ENCODE measurements at places on chromosomes 12 and 14.

GRCh38 chr12:29563636-29564035, 66.2 kb upstream of the OVCH1 start:
- no peak for DNase-seq

- DNase-seq, result no peak
Observed at GRCh38 chr12:49582850-49583249, 14.9 kb upstream of the MCRS1 start.

DNA sequence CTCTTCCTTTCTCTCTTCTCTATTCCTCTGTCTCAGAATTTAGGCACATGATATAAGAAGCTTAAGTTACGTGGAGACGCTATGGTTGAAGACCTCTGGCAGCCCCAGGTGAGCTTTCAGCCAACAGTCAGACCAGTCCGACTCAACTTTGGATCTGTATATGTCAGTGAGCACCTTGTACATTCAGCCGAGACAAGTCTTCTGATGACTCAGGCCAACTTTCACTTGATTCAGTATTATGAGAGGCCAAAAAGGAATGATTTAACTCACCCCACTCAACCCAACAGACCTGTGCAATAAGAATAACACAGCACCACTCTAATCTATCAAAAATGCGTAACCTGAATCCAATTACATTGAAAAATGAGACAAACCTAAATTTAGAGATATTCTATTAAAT, 47.5 kb upstream of the FOXG1 start:
- peak; percentile 24 for DNase-seq

DNA sequence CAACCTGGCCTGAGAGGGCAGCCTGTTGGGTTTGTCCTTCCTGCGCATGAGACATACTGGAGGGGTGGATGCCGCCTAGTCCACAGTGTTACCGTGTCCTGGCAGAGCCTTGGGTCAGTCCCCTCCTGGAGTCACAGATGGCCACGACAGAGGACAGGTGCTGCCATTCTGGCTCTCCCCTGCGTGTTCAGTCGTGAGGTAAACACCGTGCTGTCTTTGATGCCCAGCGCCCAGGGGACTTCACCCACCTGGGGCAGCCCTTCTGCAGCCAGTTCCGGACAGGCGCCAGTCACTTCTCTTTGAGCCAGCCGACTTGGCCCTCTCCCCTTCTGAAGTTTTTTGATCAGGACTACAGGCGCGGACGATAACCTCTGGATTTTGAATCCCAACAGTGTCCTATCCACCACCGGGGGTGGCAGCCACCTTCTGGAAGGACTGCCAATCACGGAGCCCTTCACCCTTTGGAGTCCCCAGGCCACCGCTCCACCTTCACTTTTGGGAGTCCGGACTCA, 933.0 kb downstream of the DIO2 start:
- DNase-seq, result no peak

GRCh38 chr14:51069055-51069454, 25.9 kb downstream of the TRIM9 start:
- no peak for DNase-seq

DNA sequence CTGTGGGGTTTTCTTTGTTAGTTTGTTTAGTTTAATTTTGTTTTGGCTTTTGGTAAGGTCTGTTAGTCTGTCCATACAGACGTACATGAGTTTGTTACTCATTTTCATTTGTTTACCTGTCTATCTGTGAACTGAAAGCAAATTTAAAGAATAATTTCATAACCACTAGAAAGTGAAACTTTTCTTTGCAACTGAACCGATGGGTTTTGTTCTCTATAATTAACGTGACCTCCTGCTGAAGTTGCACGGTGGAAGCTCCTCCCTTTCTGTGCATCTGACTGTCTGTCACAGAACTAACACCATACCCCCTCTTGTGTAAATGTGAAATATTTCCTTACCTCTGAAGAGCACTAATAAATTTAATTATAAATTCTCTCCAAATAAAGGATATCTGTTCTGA, 595.5 kb downstream of the GALC start:
- no peak for DNase-seq

DNA sequence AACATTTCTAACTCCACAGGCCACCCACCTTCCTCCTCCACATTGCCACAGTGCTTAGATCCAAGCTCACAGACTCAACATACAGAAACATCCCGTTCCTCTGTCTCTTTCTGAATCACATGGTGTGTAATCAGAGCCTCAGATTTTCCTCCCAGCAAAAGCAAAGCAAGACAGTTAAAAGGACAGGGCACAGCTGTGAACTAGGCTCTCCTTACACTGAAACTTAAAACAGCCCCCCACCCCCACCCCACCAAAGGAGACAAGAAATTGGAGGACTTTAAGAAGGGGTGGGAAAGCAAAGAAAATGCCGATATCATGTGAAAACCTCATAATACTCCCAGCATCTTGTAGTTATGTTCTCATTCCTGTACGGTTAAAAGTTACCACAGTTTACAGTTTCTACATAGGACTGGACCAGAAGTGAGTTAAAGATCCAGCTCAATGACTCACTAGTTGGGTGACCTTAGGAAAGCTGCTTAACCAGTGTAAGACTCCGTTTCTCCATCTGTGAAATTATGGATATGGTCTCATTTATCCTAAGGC, 4.8 kb downstream of the YBX3 start:
- peak; percentile 64 for DNase-seq

GRCh38 chr12:53049571-53050318, at the start of gene TNS2:
Gene TNS2 (plus strand): TSS chr12:53050065. CDS start chr12:53050186, 121 bp downstream.
- DNase-seq, result no peak

- no peak for DNase-seq
Observed at GRCh38 chr12:49646871-49647654, 23.7 kb downstream of the PRPF40B start.

DNA sequence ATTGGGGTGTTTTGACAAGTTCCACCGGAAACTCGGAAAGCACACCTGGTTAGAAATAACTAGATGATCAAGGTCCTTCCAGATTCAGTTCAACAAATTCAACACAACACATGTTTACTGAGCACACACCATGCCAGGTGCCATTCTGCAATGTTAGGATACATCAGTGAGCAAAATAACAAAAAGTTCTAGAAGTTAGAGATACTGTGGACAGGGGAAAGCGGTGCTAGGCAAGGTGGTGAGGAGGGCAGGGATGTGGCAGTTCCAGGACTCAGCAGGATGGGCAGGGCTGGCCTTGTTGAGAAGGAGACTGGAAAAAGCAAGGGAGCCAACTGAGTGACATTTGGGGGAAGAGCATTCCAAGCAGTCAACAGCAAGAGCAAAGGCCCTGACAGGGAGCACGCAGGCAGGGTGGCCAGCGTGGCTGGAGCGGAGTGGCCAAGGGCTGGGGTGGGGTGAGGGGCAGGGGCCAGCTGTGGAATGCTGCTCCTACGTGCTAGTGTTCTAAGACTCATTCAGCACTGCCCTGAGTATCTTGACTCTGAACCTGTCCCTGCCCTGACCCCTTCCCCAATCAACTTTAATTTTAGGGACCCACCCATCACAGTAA, 19.4 kb upstream of the FAIM2 start:
- no peak for DNase-seq

DNA sequence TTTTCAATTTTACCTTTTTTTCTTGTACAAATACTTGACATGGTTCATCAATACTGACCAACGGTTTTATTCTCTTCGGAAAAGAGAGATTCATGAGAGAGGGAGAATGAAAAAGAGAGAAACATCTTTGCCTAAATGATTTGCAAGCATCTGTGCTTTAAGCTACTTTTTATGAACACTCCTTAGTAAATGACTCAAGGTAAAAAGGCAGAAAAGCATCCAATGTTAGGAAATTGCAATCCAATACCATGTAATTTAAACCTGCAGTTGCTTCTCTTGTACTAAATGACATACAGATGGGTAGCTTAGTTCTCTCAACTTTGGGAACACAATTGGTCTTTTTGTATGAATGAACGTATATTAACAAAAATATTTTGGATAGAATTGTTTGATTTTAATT, 46.1 kb downstream of the MSRB3 start:
- DNase-seq, result no peak

DNA sequence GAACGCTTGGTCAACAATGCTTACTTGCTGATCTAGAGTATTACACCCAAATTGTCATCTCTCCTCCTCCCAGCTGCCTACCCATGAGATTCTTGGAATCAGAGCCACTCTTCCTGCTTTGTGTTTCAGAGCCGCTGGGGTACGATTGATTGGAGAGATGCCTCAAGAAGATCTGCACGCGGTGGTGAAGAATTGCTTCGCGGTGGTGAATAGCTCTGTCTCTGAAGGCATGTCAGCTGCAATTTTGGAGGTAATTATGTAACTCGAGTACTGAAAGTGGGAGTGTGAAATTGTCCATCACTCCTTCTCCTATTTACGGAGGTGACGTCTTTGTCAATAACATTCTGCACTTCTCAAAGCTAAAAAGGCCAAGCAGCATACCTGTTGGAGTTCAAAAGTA, 93.9 kb downstream of the GLT1D1 start:
- DNase-seq, result no peak

- no peak for DNase-seq
Observed at GRCh38 chr12:120367233-120367923, 1.6 kb downstream of the MSI1 start.

- no peak for DNase-seq
Observed at GRCh38 chr14:31592631-31593030, 31.4 kb downstream of the NUBPL start.

DNA sequence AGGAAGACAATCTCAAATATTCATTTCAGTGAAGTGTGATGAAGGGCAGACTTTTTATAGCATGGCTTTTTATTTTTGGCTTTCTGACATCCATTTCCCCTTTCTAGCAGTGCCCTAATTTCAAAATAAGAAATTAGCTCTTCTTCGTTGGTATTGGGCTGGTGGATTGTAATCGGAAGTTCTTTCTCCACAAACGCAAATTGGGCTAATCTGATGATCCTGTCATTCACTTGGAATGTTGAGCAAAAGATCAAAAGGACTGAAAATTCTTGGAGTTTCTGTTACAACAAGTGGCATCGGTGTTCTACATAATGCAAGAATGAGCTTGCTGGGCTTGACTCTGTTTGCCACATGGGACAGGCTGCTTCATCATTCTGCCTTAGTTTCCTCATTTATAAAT, 1182.8 kb downstream of the FLRT2 start:
- DNase-seq, result peak; percentile 44

DNA sequence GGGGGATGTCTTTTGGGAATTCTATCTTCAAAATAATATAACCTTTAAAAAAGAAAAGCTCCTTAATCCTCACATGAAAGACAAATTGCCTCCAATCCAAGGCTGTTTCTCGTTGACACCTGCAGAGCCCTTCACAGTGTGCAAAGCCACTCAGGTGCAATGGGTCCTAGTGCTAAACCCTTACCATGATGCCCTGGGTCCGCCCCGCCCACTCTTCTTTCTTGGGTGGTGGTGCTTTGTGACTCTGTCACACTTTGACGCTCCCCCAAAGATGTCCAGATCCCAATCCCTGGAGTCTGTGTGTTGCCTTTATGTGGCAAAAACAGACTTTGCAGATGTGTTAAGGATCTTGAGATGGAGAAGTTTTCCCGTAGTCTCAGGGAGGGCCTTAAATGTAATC, 29.7 kb downstream of the CLMN start:
- no peak for DNase-seq

GRCh38 chr14:94659901-94660300, 47.7 kb downstream of the SERPINA3 start:
- DNase-seq, result no peak

- peak; percentile 24 for DNase-seq
Observed at GRCh38 chr12:86226481-86226880, 29.7 kb downstream of the MGAT4C start.

Data from foreskin keratinocyte (primary cell).